NCI-H2227 treated with DMSO at 0.1 percent for 48 hours (cell line): ENCODE measurements at places on chromosomes 16 and 17.

GRCh38 chr16:85856585-85856984 is 42.4 kb upstream of the IRF8 start:
- no peak for DNase-seq

GRCh38 chr17:57102122-57102521 is 17.1 kb downstream of the AKAP1 start:
- no peak for DNase-seq

DNA sequence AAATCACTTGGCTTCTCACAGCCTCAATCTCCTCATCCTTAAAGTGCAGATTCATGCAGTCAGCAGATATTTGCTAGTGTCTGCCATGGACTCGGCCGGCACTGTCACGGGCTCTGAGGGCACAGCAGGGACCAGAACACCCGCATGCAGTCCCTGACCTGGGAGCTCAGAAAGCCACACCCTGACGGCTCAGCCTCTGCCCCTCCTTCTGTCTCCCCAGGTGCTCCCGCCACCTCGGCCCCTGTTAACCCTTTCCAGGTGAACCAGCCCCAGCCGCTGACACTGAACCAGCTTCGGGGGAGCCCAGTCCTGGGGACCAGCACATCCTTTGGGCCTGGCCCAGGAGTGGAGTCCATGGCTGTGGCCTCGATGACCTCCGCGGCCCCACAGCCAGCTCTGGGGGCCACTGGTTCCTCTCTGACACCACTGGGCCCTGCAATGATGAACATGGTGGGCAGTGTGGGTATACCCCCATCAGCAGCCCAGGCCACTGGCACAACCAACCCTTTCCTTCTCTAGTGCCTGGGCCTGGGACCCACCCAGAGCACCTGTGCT is 28.7 kb downstream of the B9D1 start:
- DNase-seq: no peak

DNA sequence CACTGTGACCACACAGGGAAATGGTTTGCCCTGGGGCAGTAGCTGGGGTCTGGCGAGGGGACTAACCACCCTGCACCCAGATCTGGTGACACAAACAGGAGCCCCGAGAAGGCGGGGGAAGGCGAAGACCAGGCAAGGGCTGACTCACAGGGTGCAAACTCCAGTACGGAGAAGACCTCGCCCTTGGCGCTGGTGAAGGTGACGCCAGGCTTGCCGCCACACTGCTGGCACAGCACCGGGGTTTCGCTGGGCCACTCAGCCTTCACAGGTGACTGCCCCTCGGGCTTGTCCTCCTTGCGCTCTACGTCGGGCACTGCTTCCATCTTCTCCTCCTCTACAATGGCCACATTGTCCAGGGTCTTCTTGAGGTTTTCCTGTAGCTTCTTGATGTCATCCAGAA is 11.6 kb downstream of the SPHK1 start:
- no peak for DNase-seq

DNA sequence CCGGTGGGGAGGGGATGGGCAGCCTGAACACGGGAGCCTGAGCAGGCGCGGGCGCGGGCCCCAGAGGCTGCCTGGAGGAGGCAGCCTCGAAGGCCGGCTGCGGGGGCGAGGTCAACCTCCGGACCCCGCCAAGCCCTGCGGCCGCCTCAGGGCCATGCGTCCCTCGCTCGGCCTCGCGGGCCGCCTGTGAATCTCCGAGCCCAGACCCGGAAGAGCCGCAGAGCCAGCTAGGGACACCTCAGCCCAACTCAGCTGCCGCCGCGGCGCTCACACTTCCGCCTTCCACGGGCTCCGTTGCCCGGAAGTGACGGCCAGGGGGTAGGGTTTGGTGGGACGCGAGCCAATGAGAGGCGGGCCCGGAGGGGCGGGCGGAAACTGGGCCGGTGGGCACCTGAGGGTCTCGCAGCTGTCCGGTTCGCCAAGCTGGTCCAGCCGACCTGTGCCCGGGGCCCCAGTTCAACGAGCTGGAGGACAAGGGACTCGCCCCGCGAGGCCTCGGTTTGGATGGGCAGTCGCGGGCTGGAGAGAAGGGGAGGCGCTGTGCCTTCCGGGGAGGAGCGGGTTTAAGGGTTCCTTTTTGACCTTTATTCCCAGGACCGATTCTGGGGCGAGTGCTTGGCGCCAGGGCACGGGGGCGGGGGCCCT is at the start of gene SLC38A10:
Gene SLC38A10 (minus strand): TSS at position 277 of the 645 bp plus-strand sequence. CDS start 386 bp downstream, outside the sequence.
- peak; percentile 82 for DNase-seq

DNA sequence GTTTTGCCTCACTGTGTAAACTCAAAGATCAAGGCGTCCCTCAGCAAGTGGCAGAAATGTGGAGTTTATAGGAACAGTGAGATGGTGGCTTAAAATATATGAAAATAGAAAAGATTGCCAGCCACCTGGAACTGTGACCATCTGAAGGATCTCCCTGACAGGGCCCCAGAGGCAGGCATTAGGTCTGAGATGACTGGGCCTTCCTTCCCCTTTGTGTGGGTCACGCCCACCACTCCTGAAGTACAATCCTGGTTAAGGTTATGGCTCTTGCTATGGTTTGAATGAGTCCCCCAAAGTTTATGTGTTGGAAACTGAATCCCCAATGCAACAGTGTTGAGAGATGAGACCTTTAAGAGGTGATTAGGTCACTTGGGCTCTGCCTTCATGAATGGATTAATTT is 6.4 kb downstream of the ST6GALNAC2 start:
- no peak for DNase-seq

DNA sequence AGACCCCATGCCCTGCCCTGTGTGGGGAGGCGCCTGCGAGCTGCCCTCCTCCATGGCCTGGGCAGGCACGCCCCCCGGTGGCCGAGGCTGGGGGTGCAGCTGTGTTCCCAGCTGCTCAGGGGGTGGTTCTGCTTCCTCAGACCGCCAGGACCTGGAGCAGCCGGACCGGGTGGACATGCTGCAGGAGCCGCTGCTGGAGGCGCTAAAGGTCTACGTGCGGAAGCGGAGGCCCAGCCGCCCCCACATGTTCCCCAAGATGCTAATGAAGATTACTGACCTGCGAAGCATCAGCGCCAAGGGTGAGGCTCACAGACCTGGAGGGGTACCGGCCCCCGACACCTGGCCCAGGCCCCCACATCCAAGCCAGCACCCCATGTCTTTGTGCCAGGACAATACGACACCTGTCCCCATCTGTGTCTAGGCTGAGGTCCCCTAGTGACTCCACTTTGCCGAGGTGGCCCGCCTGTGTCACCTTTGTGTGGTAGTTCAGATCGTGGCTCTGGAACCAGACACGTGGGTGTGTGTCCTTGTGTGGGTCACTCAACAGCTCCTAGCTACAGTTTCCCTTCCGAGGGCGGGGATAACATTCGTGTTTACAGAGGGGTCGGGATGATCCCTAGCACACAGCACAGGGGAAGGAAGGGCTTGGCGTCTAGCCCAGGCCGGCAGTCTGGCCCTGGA is 9.3 kb downstream of the GJD3 start:
- DNase-seq: peak; percentile 21

GRCh38 chr16:30354423-30355143 is 525 bp downstream of the CD2BP2 start:
- no peak for DNase-seq

DNA sequence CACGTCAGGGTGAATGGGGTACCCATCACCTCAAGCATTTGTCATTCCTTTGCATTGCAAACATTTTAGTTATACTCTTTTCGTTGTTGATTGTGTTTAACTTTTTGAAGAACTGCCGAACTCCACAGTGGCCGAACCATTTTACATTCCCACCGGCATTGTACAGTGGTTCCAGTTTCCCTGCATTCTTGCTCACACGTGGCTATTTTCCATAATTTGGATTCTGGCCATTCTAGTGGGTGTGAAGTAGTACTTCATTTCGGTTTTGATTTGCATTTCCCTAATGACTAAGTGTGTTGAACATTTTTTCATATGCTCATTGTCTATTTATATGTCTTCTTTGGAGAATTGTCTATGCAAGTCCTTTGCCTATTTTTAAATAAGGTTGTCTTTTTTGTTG is 13.0 kb downstream of the NOL11 start:
- DNase-seq: no peak

DNA sequence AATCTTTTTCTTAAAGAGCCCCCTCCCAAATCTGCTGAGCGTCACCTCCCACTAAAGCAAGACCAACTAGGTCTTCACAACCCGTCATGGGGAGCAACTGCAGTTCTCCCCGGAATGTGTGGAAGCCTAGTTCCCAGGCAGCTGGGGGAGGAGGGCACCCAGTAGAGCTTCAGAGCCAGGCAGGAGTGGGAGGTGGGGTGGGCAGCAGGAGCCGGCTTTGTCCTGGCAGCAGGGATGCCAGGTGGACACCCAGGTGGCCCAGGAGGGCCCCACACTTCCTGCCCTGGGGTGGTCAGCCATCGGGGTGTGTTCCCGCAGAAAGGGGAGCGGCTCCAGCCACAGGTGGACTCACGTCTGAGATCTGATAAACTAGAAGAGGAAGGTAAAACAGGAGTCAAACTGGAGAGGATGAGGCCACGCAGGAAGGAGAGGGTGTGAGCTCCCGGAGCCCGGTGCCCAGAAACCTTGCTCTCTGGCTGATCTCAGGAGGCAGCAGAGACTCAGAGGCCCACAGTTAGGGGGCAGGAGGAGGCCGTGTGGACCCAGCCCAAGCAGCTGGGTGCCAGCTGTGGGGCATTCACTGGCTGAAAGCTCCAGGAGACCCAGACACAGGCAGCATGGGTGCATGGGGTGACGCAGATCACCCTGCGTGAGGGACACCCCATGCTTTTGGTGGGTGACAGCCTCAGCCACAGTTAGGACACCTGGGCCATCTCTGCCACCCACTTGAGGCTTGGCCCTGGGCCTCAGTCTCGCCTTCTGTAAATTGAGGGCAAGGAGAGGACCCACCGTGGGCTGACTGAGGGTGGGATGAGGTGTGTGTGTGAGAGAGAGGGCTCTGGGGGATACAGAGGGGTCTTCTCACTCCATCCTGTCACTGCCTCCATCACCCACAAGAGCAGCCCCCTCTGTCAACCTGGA is 260.8 kb upstream of the TNRC6C start:
- DNase-seq: no peak

DNA sequence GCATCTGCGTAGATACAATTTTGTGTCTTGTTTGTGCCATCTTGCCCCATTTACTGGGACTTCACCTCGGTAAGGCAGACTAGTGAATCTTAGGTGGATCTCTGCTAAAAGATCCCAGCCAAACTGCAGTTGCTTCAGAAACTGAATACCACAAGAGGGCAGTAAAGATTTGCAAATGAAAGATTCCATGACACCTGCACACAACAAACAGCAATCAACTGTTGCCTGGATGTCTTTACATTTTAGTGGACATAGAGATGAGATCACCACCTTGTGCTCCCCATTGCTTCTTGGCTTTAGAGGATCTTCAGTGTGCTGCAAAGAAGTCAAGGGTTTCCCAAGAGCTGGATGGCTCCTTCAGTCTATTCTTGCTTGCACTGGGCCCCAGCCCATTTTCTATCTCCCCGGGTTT is 119.2 kb upstream of the CACNG5 start:
- DNase-seq: peak; percentile 89

DNA sequence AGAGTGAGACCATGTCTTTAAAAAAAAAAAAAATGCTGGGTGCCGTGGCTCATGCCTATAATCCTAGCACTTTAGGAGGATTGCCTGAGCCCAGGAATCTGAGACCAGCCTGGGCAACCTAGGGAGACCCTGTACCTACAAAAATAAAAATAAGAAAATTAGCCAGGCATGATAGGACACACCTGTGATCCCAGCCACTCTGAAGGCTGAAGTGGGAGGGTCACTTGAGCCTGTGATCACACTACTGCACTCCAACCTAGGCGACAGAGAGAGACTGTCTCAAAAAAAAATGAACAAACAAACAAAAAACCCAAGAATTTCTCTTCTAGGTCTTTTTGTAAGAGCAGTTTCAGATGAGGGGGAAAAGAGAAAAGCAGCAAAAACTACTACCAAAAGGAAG is 34.6 kb downstream of the NME2 start:
- DNase-seq: no peak

DNA sequence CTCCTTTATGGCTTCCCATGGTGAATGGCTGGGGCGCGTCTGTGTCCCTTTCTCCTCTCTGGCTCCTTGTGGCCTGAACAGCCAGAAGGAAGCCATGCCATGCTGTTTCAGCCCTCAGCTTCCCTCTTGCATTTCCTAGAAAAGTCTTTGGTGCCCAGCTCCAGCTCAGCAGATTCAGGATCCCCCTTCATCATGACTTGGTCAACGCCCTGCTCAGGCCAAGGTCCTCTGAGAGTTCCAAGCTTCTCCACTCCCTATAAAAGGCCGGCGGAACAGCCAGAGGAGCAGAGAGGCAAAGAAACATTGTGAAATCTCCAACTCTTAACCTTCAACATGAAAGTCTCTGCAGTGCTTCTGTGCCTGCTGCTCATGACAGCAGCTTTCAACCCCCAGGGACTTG is at the start of gene CCL13:
Gene CCL13 (plus strand): TSS at position 287 of the 400 bp plus-strand sequence. CDS start 47 bp downstream, at position 334.
- no peak for DNase-seq

- DNase-seq: no peak
Measured at GRCh38 chr17:52025236-52025635, 133.3 kb downstream of the CA10 start.

DNA sequence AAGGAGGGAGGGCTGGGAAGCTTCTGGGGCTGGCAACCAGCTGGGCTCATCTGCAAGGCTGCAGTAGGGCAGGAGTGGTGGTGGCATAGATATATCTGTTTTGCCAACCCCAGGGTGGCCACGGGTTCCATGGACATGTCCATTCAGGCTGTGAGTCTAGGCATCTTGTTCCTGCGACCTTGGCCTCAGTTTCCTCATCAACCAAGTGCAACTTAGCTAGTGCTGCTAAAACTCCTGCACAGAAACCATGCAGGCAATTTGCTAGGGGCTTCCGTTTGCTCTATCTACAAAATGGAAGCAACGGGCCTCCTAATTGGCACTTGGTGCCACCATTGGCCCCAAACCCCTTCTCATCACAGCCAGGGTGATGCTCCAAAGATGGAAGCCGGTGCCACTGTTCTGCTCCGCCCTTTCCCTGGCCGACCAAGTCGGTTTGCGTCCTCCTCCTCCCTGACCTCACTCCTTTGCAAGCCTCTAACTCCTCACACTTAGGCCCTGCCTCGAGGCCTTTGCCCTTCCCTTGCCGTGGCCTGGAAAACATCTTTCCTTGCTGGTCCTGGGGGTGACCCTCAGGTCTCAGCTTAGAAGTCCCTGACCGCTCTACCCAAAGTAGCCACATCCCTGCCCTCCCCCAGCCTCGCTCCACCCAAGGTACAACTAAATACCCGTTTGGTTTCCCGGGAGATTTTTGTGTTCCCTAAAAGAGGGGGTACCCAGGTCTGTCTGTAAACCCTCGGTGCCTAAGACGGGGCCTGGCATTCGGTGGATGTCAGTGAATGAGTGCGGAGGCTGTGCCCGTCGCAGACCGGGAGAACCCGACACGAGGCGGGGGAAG is 1.2 kb downstream of the SREBF1 start:
- no peak for DNase-seq

DNA sequence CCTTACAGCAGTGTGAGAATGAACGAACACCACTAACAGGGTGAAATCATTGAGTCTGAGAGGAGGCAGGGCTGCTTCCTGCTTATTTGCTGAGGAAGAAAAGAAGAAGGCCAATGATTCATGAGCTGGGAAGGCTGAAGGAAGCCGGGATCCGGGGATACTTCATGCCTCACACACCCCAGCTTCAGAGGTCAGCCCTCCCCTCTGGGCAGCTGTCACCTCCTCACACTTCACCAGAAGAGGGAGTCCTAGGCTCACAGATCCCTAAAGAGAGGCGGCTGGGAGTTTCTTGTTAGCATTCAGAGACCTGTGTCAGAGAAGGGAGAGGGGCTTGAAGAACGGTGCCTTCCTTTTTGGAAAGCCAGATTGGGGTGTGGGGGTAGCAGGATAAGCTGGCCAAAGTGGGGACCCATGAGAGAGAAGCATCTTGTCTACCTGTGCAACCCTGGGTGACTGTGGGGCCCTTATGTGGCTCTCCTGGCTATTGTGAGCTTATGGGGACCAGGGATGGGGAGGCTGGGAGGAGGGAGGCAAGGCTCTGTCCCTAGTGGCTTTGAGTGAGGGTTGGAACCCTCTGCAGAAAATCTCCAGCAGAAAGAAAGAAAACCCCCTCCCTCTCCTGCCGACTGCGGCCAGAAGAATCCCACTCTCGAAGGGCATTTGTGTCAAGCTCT is 94.6 kb downstream of the RGS9 start:
- DNase-seq: peak; percentile 25
